ENCODE measurements at places on chromosomes 3 and 15. TPM values are rescaled to one million over a fixed set of nuclear protein-coding genes. Genes with fewer than 3 reads are reported as not detected.

GRCh38 chr3:15420871-15421270, 6.5 kb downstream of the METTL6 start:
- DNase-seq: no peak

- no peak for DNase-seq
Observed at GRCh38 chr3:154214306-154214705, 93.1 kb downstream of the ARHGEF26 start.

SPINT1 gene
- total RNA-seq: 22.5 TPM

DNA sequence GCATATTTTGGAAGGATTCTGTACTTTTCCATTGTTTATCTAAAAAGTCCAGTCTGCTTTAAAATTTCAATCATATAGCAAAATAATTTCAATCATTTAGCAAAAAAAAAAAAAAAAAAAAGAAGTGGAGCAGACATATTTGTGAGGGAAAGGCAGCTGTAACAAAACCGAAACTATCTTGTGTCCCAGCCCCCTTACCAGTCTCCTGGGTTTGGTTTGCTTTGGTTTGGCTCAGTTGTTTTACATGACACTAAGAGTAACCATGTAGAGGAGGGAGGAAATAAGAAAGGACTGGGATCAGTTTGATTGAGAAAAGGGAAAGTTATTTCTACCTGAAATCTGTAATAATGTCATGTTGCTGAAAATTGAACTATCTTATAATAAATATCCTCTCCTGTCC, 158.8 kb upstream of the GADL1 start:
- no peak for DNase-seq

FOXB1 gene
- 11.8 TPM for total RNA-seq

GRCh38 chr3:48811524-48811923, 36.1 kb downstream of the PRKAR2A start:
- DNase-seq: no peak

SH2D7 gene
- total RNA-seq: not detected

RPL4 gene
- 3,363 TPM for total RNA-seq

DNA sequence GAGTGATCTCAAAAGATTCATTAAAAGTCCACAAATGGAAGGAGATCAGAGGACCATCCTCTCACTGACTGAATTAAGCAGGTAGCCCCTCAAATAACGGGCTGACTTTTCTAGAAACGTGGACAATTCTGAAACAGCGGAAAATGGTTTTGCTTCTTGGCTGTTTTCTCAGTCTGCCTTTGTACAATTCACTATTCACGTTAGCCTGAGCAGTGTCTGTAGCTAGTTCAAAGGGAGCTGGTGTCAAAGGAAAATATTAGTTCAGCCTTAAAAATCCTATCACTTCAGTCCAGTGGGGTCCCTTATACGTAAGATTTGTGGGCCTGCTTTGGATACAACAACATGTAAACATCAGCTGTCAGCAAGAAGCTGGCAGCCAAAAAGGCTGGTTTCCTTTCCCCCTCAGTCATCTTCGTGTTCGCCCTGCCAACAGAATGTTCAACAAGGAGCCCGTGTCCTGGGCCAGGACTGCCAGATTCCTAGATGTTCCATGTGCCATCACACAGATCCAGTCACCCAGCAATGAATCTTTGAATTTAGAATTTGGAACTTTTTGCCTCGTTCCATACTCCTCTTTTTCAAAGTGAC, 19.3 kb downstream of the LMCD1 start:
- no peak for DNase-seq

ARIH1 gene
- 139 TPM for total RNA-seq

PODXL2 gene
- 3.9 TPM for total RNA-seq

GRCh38 chr15:49024840-49025239, 21.4 kb downstream of the SECISBP2L start:
- no peak for DNase-seq

GASK1A gene
- not detected for total RNA-seq

ZMYND10 gene
- 1.8 TPM for total RNA-seq

TMEM212 gene
- total RNA-seq: not detected

ELP6 gene
- 44.0 TPM for total RNA-seq

MAGI1 gene
- 11.0 TPM for total RNA-seq

FBXW12 gene
- total RNA-seq: 0.14 TPM

GRCh38 chr15:56798639-56799038, 65.3 kb upstream of the ZNF280D start:
- DNase-seq: no peak

DNA sequence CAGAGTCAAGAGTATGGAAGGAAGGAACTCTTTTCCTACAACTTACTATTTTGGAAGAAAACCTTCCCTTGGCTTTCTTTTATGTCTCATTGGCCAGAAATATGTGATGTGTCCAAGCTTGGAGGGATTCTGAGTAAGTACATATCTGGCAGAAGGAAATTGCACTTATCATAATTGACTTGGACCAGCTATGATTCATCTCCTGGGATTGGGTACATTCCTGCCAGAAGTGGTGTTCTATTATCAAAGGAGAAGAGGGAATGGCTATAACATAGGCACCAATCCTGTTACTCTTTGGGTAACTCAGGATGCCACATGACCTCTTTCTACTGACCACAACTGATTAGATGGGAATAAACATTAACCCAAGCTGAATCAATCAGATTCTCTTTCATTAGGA, 13.5 kb upstream of the DAZL start:
- no peak for DNase-seq

DNA sequence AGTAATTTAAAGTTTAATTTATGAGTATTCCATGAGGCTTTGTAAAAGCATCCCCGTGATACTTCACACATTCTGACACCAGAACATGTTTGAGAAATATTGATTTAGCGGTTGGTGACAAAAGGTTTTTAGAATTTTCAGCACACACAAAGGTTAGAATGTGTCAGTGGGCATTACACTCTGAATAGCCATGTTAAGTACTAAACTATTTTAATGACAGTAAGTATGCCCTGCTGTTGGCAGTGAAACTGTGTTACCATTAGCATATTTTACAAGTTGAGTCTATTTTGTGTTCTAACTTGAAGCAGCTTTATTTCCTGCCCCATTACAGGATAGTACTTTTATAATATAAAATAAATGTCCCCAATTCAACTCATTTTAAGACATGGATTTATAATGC, 66.5 kb downstream of the ADAMTSL3 start:
- no peak for DNase-seq

WDR93 gene
- total RNA-seq: not detected

GRCh38 chr3:54257125-54257720, 134.9 kb downstream of the CACNA2D3 start:
- DNase-seq: no peak

GRCh38 chr15:55221090-55222011, 24.6 kb upstream of the RSL24D1 start:
- DNase-seq: no peak

DNA sequence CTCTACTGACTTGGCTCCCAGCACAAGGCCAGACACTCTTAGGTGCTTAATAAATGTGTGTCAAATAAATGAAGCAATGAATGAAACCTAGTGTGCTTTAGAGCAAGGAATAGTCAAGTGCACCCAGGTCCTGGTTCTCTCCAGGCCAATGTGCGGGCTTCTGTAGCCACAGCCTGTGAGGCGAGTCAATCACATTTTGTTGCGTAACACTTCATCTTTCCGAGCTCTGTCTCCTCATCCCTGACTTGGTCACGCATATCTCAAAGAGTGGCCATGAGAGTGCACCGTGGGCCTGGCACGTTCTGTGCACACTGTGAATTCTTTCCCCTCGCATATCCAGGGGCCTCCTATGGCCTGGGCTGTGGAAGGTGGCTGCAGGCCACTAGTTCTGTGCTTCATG, 11.4 kb upstream of the SH3GL3 start:
- no peak for DNase-seq

GRCh38 chr15:48896869-48897814, 19.2 kb downstream of the EID1 start:
- no peak for DNase-seq

- no peak for DNase-seq
Observed at GRCh38 chr3:180102134-180102533, 65.4 kb upstream of the PEX5L start.

GRCh38 chr15:55627730-55628368, 39.7 kb upstream of the PYGO1 start:
- no peak for DNase-seq

DNA sequence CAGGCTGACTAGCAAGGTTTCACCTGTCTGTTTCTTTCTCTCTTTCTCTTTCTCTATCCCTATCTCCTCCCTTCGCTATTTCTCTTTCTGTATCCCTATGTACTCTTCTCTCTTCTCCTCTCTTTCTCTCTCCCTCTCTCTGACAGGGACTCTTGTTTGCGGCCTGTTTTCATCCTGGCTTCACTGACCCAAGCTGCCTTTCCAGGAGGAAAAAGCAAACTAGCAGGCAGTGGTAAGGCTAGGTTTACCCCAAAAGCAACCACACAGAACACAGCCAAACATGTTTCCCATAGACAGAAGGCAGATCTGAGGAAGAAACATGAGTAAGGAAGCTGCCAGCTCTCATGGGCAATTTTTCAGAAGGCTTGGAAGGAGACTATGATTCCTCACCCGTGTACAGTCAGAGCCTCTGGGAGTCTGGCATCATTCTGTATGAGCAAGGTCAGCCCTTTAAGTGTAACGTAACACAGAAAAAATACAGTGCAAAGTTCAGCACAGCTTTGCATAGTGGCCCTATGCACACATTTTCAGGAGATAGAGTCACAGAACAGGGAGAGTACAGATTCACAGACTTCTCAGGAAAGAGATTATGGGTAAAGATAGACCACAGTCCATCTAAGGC, 61.0 kb downstream of the OCA2 start:
- DNase-seq: no peak

DISP2 gene
- 0.39 TPM for total RNA-seq

- no peak for DNase-seq
Observed at GRCh38 chr15:75069301-75069925, 46.0 kb downstream of the PPCDC start.

GRCh38 chr15:63488398-63488960, 15.9 kb upstream of the USP3 start:
- no peak for DNase-seq

DNA sequence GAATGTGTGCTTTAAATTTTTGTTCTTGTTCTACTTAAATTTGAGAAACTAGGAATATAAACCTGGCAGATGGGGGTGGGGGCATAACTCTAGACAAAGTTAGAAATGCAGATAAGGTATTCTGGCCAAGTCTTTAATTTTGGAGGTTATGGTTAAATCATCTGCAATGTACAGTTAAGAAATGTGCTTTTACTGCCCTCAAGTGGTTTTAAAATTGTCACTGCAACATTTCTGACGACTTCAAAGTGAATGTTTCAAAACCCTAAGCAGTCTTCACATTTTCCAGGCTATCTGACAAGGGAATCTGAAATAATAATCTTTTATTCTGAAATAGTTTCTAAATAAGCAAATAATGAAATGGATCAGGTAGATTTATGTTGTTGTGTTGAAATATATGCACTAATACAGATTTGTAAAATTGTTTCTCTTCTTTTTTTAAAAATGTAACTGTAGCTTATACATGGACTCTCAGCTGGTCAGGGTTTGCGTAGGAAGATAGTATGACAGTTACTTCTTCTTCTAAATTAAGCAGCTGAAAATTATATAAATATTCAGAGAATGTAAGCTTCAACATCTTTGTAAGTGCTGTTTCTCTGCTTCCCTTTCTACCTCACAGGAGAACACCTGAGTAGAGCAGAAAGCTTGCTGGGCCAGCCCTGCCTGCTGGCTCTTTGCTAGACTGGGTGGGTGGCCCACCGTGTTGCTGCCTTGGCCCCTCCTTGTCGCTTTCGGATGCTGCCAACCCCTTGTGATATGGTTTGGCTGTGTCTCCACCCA, 45.0 kb downstream of the SUCNR1 start:
- no peak for DNase-seq

GRCh38 chr3:170470063-170471016, 51.7 kb downstream of the CLDN11 start:
- no peak for DNase-seq

GRCh38 chr15:81253846-81254245, 57.2 kb downstream of the IL16 start:
- no peak for DNase-seq

All from activated T-helper 2 cell treated with anti-CD3 and anti-CD28 coated beads, Interferon-gamma antibody, Interleukin-2, Interleukin-4, amounts not matched to agents 10 μg/mL and 5 μg/mL and 100 μg/mL, durations not matched to agents 14 hours and 24 hours and 36 hours (primary cell).